ENCODE measurements at places on chromosomes 3 and 15.

- no peak for DNase-seq
Measured at GRCh38 chr3:73052857-73053256, 8.6 kb upstream of the EBLN2 start.

- DNase-seq, result no peak
Measured at GRCh38 chr3:48564022-48564421, 441 bp upstream of the UCN2 start.

GRCh38 chr3:13620281-13620680 lies 71.4 kb downstream of the FBLN2 start:
- DNase-seq, result no peak

GRCh38 chr3:50010959-50011358 lies 71.0 kb downstream of the RBM6 start:
- no peak for DNase-seq

DNA sequence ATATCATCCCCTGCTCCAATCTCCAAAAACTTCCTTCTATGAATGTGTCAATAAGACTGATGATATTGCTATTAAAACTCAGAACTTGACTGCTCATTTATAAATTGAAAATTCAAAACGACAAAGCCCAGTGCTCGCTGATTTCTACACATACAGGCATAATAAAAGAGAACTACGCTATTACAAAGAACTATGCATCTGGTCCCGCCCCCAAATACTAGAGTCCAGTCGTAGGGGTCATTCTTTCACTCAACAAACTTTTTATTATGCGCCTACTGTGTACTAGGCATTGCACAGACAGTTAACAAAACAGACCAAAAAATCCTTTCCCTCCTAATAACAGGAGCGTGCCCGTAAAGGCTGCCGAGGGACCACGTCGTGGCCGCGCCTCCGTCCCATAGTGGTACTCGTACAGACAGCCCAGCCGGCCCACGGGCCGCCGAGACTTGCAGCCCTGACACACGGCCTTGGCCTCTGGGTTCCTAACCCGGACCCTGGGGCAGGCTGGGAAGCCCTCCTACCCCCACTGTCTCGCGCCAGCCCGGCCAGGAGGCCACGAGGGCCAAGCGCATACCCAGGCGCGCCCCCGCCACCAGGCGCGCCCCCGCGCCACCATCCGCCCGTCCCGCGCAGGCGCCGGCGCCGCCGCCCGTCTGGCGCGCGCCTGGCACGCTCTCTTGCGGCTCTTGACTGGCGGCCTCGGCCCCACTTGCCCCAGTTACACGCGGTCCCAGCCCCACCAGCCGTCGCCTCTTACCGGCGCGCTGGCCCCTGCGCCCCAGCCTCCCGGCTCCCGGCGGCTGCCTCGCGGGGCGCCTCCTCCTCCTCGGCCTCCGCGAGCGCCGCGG lies 757 bp downstream of the AVEN start:
- DNase-seq, result peak; percentile 70

- peak; percentile 47 for DNase-seq
Measured at GRCh38 chr3:139120086-139121056, 75.7 kb upstream of the PRR23C start.

- no peak for DNase-seq
Measured at GRCh38 chr15:47870300-47870955, 153.1 kb downstream of the SEMA6D start.

GRCh38 chr3:8488877-8489276 lies 12.7 kb upstream of the LMCD1 start:
- no peak for DNase-seq

DNA sequence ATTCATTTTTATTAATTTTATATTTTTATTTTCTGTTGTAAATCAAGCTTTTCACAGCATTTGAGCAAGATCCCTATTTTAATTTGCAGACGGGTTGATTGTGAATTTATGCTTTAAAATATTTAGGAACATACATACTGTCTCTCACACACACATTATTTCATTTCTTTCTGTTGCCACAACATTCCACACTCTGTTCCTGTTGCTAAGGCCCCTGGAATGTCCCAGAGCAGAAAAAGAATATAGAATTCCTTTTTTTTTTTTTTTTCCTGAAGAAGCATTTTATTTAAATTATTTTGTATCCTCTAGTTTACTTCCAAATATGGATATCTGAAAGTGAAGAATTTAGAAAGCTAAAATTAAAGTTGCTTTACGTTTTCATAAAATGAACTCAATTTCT lies 36.8 kb upstream of the SCAANT1 start:
- no peak for DNase-seq

- DNase-seq, result no peak
Measured at GRCh38 chr3:18797378-18797777, 350.9 kb upstream of the KCNH8 start.

DNA sequence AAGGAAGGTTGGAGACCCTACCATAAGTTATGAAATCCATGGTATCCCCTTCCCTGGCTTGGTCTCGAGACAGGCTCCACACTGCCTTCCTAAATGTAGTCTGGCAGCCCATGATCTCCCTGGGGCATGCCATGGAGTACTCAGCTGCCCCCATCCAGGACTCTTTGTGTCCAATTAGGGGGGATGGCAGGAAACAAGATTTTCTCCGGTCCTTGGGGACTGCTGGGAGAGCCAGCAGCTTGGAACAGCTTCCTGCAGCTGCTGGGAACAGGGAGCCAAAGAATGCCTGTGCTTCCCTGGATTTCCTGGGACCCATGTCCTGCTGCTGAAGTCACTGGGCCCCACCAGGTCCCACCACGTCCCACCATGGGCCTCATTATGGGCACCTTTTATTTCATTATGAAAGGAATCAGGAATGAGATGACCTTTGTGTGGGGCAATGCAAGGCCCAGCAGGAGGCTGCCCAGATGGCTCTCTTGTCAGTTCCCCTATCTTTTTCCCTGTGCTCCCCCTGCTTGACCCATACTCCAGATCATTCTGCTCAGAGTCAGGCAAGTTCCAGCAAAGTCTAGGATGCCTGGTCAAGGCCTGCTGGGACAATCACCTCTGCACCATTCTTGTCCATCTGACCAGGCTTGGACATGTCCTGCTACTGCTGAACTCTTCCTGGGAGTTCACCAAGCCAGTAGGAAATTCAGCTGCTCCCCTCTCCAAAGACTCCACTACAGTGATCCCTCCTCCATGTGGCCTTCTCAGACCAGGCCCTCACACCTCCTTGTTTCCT lies 15.0 kb upstream of the DAG1 start:
- DNase-seq, result no peak
